ENCODE measurements at places on chromosomes 5 and 9. TPM values are rescaled to one million over a fixed set of nuclear protein-coding genes. Genes with fewer than 3 reads are reported as not detected.

The SPACA9 gene
- total RNA-seq, result 0.52 TPM

The ENHO gene
- 0.45 TPM for total RNA-seq

DNA sequence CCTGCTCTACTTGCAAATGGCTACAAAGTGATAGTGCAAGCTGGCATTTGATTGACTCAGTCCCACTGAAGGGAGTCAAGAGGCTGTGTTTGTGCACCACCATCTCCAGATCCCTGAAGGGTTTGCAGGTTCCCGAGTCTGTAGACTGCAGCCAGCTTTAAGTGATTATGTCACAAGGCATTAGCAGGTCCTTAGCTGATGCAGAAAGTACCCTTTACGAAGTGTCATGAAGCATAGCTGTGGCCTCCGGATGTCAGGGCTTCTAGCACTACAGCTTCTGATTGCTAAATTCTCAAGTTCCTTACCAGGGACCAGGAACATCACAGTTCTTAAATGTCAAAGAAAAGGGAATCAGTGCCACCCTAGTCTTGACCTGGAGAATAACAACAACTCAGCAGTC, 311.3 kb upstream of the TRPC7 start:
- no peak overlapping the region for H3K27ac ChIP-seq
- H3K36me3 ChIP-seq, result no peaks in the 10 kb centered on the region
- H3K4me1 ChIP-seq, result no peaks in the 10 kb centered on the region
- H3K27me3 ChIP-seq, result no peaks in the 10 kb centered on the region

DNA sequence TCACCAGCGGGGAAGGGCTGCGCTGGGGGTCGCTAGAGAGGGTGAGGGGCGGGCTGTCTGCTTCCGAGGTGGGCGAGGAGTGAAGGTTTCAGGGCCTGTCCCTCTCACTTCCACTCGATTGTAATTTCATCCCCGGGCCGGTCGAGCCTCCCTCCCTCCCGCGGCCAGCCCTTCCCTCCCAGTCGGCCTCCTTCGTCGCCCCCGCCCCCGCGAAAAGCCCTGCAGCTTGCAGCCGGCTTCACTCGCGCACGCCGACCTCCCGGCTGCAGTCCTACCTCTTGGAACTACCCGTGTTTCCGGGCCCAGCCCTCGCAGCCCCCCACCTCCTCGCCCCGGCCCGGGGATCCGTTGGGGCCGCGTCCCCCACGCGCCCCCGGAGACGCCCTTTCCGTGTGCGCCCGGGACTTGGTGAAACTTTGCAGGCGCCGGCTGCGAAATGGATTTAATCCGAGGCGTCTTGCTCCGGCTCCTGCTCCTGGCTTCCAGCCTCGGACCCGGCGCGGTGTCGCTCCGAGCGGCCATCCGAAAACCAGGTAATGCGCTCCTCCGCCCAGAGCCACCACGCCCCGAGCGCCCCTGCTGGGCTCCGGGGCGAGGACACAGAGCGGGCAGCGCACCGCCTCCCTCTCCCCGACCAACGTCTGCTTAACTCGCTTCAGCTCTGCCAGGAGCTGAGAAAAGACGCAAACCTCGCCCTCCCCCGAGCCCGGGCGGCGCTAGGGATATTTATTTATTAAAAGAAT, at the start of gene EGFLAM:
EGFLAM (plus strand) TSS at position 241 of the 743 bp plus-strand sequence; CDS start at position 437, 196 bp downstream.
- peaks cover 70% of the 10 kb centered on the region for H3K27me3 ChIP-seq
- H3K36me3 ChIP-seq, result no peaks in the 10 kb centered on the region
- DNase-seq, result no peak
- no peak within 1 kb of the TSS for H3K4me3 ChIP-seq
- no peak within 1 kb of the TSS for H3K27ac ChIP-seq

DNA sequence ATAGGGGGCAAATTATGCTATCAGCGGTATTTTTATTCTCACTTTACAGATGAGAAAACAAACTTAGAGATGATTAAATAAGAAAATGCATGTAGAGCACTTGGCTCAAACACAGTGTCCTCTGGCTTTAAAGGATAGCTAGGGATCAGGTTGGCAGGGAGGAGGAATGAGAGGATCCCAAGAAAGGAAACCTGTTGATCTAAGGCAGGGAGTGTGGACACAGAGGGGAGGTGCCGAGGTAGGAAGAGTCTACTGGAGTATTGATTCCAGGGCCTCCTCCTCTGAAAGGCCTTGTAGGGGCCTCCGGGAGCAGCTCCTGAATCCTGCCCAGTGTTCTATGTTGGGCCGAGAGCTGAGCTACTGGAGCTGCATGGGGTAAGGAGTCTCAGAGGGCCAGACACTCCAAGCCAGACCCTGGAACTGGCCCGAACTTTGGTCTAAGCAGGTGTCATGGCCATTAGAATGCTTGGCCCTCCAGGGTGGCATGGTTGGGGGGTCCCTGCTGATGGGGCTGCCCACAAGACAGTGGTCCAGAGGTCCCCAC, 30.4 kb upstream of the TCF7 start:
- no peak for DNase-seq
- H3K36me3 ChIP-seq, result no peaks in the 10 kb centered on the region

GRCh38 chr5:149853331-149853648, 91.3 kb downstream of the PDE6A start:
- DNase-seq, result no peak
- H3K36me3 ChIP-seq, result no peaks in the 10 kb centered on the region
- H3K4me1 ChIP-seq, result no peaks in the 10 kb centered on the region
- no peak overlapping the region for H3K4me3 ChIP-seq

DNA sequence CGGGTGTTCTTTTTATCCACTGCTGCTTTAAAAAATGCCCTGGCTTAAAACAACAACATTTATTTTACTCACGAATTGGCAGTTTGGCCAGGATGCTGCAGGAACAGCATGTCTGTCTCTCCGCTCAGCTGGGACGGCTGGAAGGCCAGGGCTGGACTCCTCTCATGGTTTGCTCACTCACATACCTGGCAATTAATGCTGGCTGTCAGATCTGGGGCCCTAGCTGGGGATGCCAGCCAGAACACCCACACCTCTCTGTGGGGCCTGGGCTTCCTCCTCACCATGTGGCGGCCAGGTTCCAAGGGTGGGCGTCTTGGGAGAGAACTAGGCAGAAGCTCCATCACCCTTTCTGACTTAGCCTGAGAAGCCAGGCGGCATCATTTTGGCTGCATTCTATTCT, 189.1 kb upstream of the IL12B start:
- no peak overlapping the region for H3K27ac ChIP-seq
- H3K36me3 ChIP-seq, result no peaks in the 10 kb centered on the region
- no peak overlapping the region for H3K4me3 ChIP-seq
- no peaks in the 10 kb centered on the region for H3K4me1 ChIP-seq
- DNase-seq, result no peak

GRCh38 chr5:162221910-162222309, 154.3 kb downstream of the GABRG2 start:
- no peaks in the 10 kb centered on the region for H3K36me3 ChIP-seq
- no peak for DNase-seq
- no peak overlapping the region for H3K4me3 ChIP-seq
- no peaks in the 10 kb centered on the region for H3K27me3 ChIP-seq
- H3K27ac ChIP-seq, result no peak overlapping the region

Data from CD4-positive, alpha-beta T cell (primary cell).